ENCODE measurements at places on chromosomes 11 and 22.

GRCh38 chr11:19845626-19846025 is 133.0 kb downstream of the NAV2 start:
- DNase-seq, result no peak

- no peak for DNase-seq
Measured at GRCh38 chr22:48710410-48710809, 1117.3 kb downstream of the BRD1 start.

GRCh38 chr11:117433717-117434116 is 106.1 kb downstream of the CEP164 start:
- no peak for DNase-seq

DNA sequence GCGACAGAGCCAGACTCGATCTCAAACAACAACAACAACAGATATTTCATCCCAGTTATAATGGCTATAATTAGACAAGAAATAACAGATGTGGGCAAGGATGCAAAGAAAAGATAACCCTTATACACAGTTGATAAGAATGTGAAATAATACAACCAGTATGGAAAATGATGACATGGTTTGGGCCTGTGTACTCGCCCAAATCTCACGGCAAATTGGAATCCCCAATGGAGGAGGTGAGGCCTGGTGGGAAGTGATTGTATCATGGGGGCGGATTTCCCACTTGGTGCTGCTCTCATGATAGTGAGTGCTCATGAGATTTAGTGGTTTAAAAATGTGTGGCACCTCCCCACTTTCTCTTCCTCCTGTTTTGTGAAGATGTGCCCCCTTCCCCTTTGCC is 104.1 kb downstream of the C11orf87 start:
- DNase-seq, result no peak

GRCh38 chr11:68501813-68502212 is 41.3 kb downstream of the PPP6R3 start:
- no peak for DNase-seq

DNA sequence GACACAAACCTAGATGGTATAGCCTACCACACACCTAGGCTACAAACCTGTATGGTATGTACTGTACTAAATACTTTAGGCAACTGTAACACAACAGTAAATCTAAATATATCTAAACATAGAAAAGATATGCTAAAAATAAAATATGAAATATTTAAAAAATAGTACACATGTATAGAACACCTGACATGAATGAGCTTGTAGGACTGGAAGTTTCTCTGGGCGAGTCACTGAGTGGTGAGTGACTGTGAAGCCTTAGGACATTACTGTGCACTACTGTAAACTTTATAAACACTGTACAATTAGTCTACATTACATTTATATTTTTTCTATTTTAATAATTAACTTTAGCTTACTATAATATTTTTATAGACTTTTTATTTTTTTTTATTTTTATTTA is 1301.3 kb downstream of the FAM181B start:
- DNase-seq, result no peak

GRCh38 chr22:37275622-37276021 is 6.7 kb upstream of the CYTH4 start:
- no peak for DNase-seq

DNA sequence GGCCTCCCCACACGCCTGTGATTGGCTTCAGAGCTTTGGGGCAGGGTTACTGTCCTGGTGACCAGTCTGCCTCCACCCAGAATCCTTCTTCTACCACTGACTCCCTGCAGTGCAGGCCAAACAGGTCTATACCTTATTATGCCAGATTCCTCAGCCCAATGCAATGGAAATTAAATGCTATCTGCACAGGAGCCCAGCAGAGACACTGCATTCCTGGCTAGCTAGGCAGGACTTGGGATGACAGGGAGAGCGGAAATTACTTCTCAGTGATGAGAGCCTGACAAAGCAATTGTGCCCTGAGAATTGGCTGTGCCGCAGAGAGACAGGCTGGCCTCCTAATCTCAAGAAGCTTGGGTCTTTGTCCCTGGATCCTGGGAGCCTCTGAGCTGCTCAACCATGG is 143.8 kb upstream of the NCAM1 start:
- no peak for DNase-seq

DNA sequence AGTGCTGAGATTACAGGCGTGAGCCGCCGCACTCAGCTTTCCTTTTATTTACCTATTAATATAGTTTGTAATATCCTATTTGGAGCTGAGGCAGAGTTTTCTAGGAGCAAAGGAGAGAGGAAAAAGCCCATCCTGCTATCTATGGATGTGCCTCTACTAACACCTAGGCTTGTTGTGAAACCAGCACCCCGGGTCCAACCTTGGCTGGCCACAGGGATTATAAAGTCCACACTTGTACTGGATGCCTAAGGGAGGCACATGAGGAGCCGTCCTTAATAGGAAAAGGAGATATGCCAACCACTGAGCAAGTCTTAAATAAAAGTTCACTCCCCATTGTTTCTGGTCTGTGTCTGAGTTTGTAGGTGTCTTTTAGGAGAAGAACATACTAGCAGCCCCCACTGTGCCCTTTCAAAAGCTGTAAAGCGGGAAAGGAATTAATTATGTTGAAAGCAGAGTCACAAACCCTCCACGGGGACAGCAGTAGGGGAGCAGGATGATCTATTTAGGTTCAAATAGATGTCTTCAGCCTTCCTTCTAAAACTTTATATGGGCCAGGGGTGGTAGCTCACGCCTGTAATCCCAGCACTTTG is 29.3 kb downstream of the RRP7A start:
- no peak for DNase-seq

- DNase-seq, result no peak
Measured at GRCh38 chr11:12410006-12410728, 32.8 kb downstream of the PARVA start.

DNA sequence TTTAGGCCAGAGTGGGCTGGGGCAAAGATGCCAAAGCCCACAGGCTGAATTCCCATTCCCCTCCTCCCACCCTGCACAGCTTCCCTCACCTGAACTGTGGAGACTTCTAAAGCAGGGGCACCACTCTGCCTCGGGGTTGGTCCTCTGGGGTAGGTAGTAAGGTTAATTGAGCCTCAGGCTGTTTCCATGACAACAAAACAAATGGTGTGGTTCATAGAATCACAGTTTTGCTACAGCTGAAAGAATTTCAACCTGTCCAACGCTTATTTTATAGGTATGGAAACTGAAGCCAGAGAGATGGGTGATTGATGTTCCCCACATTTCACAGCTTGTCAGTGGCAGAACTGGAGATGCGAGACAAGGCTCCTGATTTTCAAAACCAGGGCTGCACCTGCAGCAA is 109.5 kb downstream of the SNX19 start:
- no peak for DNase-seq

GRCh38 chr11:14189874-14190273 is 169.1 kb downstream of the RRAS2 start:
- DNase-seq, result no peak

DNA sequence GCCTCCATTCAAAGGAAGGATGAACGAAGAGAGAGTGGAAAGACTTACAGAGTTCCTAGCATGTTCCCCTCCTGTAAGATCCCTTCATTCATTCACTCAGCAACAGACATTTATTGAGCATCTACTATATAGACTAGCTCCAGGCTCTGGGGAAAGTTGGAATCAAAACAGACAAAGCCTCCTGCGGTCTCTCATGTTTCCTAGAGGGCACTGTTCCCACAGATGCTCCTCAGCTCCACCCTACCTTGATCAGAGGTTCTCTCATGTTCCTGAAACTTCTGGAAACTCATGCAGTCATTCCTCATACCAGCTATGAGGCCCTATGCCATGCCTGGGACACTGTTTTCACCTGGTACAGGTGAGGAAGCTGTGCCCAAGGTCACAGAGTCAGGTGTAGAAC is 11.1 kb downstream of the ALX4 start:
- no peak for DNase-seq

DNA sequence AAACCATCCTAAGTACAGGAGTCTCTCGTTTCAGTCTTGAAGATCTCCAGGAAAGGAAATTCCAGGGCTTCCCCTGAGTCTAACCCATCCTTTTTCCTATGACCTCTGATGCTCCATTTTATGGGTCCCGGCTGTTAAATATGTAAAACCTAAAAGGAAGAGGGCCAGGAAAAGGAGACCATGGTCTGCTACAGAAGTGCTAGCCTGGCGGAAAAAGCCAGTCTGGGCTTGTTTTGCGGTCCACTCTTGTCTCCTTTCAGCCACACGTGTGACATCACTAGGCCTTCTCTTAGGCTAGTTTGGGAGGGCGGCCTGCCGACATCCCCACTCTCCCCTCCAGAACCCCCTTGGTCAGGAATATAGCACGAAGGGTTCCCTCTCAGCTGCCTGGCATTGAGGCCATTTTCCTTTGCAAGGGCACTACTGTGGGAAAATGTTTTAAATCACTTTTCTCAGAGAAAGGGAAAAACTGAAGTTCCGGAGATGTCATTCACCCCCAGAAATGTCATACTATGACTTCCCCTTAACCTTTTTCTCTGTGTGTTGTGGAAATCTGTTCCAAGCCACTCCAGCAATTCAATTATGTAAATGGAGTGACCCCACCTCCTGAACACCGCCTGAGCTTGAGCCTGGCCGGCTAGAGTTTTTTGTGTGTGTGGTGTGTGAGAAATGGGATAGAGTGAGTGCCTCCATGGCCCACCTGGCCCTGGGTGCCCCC is 86.9 kb downstream of the UBASH3B start:
- no peak for DNase-seq

GRCh38 chr22:28148816-28149465 is 229.9 kb upstream of the PITPNB start:
- no peak for DNase-seq

DNA sequence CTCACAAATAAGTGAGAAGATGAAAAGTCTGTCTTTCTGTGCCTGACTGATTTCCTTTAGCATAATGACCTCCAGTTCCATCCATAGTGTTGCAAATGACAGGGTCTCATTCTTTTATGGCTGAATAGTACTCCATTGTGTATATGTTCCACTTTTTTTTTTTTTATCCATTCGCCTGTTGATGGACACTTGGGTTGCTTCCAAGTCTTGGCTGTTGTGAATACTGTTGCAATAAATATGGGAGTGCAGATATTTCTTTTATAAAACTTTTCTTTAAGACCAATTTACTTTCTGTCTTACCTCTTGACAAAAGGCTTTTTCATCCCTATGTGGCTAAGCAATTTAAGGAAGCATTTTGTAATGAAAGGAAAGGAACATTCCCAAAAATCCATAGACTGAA is 104.6 kb downstream of the MUC15 start:
- no peak for DNase-seq

DNA sequence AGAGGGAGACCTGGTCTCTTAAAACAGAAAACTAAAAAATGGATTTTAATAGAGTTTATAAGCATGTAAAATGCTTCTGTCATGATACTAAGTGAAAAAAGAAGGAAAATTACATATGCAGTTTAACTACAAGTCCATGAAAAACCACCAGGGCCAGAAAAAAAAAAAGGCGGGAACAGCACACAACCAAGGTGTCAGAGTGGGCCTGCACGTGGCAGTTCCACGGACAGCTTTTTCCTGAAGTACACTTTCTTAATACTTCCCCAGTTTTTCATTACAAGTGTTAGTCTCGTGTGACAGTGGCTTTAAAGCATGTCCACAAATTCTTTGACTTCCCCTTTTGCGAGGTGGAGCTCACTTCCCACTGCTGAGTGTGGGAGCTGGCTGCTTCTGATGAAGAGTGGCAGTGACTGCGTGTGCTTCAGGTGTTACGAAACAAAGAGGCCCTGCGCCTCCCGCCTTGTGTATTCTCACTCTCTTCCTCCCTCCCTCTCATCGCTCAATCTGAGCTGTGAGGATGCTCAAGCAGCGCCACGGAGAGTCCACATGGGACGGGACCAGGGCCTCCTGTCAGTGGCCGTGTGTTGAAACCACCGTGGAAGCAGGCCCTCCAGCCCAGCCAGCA is 16.4 kb downstream of the PPM1F start:
- no peak for DNase-seq

GRCh38 chr11:75023446-75024067 is 34.8 kb downstream of the NEU3 start:
- no peak for DNase-seq

DNA sequence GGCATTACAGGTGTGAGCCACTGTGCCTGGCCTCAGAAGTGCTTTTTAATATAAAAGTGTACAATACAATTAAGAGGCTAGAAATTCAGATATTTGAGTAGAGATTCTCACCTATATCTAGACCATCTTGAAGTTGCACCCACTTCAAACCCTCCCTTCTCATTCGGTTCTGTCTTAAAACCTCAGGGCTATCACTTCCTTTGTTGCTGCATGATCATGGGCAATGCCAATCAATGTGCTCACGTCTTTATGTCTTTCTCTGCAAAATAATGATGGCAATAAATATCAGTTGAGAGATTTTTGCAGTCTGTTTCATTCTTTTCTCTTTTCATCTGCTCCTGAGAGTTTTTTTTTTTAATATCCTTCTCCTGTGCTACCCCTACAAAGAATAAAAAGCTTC is 9.3 kb upstream of the NUP160 start:
- no peak for DNase-seq

DNA sequence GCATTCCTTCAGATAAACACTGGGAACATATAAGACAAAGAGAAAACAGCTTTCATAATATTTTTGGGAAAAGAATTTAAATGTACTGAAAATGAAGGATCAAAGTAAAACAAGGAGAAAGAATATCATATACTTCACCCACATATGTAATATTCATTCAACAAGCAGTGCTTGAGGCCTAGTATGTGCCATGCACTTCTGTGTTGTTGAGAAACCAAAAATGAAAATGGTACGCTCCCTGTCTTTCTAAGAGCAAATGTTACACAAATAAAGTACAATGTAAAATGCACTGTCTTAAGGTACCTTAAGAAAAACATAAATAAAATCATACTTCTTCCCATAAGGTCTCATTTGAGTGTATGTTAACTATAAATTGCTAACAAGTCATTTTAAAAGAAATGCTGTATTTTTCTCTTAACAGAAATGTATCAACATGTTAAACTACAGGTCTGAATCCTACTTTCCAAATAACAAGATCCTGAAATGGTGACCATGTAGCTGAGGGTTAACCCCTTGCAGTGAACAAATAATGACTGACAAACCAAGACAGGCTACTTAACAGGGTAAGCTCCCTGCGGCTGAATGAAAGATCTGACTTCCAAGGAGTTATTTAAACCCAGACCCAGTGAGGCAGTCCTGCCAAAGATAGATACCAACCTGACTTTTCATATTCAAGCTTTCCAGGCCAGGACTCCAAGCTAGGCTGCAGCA is 377.6 kb downstream of the DCDC1 start:
- DNase-seq, result no peak
